Activated naive CD4-positive, alpha-beta T cell treated with anti-CD3 and anti-CD28 coated beads for 36 hours (primary cell): ENCODE measurements at places on chromosomes 4 and X. TPM values are rescaled to one million over a fixed set of nuclear protein-coding genes. Genes with fewer than 3 reads are reported as not detected.

DNA sequence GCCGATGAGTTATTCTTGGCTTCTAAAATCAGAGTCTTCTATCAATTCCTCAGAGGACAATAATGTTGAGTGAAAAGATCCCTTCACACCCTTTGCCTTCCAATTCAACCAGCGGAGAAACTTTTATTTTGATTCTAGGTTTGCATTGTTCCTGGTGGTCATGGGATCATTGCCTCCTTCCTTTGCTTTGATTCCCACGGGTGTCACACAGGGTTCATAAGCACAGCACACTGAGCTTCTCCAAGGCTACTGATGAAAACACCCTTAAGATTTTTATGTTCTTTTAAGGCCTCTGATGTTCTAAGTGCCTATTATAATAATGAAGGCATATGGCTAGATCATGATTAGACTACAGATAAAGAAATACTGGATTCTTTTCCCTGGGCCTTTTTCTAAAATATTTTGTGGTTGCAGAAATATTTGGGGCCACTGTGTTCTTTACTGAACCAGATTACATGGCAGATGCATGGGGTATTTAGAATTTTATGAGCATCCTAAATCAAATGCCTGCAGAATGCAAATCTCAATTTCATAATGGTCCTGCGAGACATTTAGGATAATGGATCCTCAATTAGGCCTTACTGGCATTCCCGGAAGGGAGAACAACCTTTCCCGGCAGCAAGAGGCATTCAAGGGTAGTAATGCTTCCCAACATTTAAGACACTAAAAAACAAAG is 43.9 kb upstream of the FGFBP2 start:
- H3K36me3 ChIP-seq, result no peaks in the 10 kb centered on the region
- H3K4me3 ChIP-seq, result no peak overlapping the region
- H3K4me1 ChIP-seq, result no peaks in the 10 kb centered on the region
- H3K27ac ChIP-seq, result no peak overlapping the region

GRCh38 chr4:74376888-74377483 is 12.0 kb downstream of the EREG start:
- no peak for DNase-seq
- no peak overlapping the region for H3K27ac ChIP-seq
- no peaks in the 10 kb centered on the region for H3K4me1 ChIP-seq
- no peak overlapping the region for H3K4me3 ChIP-seq
- no peaks in the 10 kb centered on the region for H3K36me3 ChIP-seq
- H3K27me3 ChIP-seq, result peaks cover 4% of the 10 kb centered on the region

- no peaks in the 10 kb centered on the region for H3K27me3 ChIP-seq
- no peak for DNase-seq
- no peak overlapping the region for H3K4me3 ChIP-seq
- no peaks in the 10 kb centered on the region for H3K4me1 ChIP-seq
- H3K27ac ChIP-seq, result no peak overlapping the region
These were observed 1074.5 kb upstream of the PRKX start for GRCh38 chrX:4787971-4788370.

IL3RA gene
- total RNA-seq, result not detected

DNA sequence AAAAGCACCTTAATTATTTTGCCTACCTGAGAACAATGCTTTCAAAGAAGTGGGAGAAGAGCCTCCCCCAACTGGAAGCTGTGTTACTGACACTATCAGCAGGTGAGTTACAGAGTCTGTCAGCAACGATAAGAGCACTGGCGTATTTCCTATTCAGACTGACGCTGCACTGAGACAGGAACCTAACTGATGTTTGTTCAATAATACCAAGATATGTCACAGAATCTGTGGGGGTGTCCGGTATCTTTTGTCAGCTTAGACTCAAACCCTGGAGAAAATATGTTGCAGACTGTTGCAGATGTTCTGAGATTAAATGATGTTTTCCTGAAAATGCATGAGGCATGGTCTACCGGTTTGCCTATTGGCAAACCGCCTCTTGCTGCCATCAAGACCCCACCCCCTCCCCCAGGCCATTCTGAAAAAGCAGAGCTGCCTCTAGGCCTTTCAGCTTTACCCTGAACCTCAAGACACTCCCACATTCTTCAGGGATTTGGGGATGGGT is 115.2 kb upstream of the KIT start:
- peaks cover 5% of the 10 kb centered on the region for H3K4me1 ChIP-seq
- DNase-seq, result no peak
- H3K4me3 ChIP-seq, result no peak overlapping the region

DNA sequence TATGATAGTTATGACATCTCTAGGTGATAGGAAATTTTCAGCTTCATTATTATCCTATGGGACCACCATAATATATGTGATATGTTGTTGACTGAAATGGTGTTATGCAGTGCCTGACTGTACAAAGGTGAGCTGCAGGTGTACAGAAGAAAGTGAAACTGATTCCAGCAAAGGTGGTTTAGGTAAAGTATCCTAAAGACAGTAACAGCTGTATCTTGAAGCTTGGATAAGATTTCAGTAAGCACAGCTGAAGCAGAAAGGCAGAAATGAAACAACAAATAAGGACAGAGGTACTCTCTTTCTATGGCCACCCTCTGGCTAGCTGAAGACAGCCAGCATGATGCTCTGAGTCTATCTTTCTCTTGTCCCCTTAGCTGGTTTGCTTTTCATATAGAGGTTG is 30.0 kb upstream of the PGK1 start:
- H3K4me3 ChIP-seq, result no peak overlapping the region
- H3K27ac ChIP-seq, result peak overlapping the region; percentile 56
- H3K36me3 ChIP-seq, result peaks cover 10% of the 10 kb centered on the region
- peaks cover 8% of the 10 kb centered on the region for H3K4me1 ChIP-seq

DNA sequence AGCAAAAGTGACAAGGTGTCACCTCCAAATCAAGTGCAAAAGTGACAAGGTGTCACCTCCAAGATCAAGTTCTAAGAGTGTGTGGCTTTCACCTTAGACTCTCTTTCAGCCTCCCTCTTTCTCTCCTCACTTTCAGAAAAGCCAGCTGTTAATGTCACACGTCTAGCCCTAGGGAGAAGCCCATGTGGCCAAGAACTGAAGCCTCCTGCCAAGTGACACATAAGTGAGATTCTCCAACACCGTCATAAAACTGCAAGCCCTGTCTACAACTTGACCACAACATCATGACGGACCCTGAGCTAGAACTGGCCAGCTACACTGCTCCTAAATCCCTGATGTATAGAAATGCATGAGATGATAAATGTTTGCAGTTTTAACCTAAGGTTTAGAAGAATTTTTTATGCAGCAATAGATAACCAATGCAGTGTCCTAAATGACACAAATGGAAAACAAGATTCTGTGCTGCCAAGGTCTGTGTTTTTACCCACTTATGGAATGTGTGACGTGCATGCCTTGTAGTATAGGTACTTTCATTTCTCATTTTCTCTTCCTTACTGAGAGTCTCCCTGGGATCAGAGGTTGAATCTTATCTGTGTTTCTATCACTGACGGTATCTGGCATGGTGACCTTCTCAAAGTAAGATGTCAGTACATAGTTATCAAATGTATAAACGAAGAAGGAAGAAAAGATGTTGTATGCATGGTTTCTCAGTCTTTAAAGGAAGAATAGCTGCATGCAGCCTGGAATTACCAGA is 25.0 kb downstream of the NLGN4X start:
- peaks cover 2% of the 10 kb centered on the region for H3K27me3 ChIP-seq
- no peak overlapping the region for H3K27ac ChIP-seq
- H3K4me1 ChIP-seq, result no peaks in the 10 kb centered on the region
- no peaks in the 10 kb centered on the region for H3K36me3 ChIP-seq
- no peak overlapping the region for H3K4me3 ChIP-seq
- no peak for DNase-seq

DNA sequence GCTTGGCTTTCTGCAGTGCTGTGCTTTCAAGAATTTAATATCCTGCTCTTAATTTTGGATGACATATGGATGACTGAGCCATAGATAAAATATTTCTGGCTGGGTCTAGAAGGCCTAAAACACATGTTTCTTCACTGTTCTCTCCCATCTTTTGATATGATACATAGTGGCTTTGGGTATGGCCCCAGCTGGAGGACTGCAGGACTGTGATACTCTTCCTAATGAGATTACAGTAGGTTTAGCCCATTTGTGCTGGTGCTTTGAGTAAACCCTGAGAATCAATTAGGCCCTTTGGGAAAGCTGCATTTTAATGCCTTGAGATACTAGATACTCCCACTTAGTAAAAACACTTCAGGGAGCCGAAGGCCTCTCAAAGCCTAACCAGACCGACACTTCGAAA is 38.0 kb downstream of the KIT start:
- no peaks in the 10 kb centered on the region for H3K36me3 ChIP-seq
- no peaks in the 10 kb centered on the region for H3K27me3 ChIP-seq
- H3K27ac ChIP-seq, result no peak overlapping the region
- peaks cover 5% of the 10 kb centered on the region for H3K4me1 ChIP-seq
- no peak overlapping the region for H3K4me3 ChIP-seq
- no peak for DNase-seq

DNA sequence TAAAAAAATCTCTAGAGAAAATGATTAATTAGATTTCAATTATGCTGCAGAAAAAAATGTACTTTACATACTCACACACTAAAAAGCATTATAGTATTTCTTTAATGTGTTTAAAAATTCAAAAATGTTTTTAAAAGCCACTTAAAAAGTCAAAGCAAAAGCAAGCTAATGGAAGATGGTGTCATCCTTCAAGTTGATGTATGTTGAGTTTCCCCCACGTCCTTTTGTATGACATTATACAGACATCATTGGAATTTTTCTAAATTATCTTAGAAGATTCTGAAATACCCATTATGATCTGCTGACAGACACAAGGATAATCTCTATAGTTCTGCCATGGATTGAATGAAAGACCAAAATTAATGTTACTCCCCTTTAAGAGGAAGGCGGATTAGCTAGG is 393.7 kb upstream of the TENM3 start:
- H3K4me3 ChIP-seq, result no peak overlapping the region
- DNase-seq, result no peak
- no peaks in the 10 kb centered on the region for H3K36me3 ChIP-seq
- no peaks in the 10 kb centered on the region for H3K27me3 ChIP-seq
- H3K4me1 ChIP-seq, result no peaks in the 10 kb centered on the region

- H3K27me3 ChIP-seq, result no peaks in the 10 kb centered on the region
- DNase-seq, result no peak
- H3K36me3 ChIP-seq, result no peaks in the 10 kb centered on the region
These were observed 664.2 kb downstream of the ADGRL3 start for GRCh38 chr4:61864286-61864685.

DNA sequence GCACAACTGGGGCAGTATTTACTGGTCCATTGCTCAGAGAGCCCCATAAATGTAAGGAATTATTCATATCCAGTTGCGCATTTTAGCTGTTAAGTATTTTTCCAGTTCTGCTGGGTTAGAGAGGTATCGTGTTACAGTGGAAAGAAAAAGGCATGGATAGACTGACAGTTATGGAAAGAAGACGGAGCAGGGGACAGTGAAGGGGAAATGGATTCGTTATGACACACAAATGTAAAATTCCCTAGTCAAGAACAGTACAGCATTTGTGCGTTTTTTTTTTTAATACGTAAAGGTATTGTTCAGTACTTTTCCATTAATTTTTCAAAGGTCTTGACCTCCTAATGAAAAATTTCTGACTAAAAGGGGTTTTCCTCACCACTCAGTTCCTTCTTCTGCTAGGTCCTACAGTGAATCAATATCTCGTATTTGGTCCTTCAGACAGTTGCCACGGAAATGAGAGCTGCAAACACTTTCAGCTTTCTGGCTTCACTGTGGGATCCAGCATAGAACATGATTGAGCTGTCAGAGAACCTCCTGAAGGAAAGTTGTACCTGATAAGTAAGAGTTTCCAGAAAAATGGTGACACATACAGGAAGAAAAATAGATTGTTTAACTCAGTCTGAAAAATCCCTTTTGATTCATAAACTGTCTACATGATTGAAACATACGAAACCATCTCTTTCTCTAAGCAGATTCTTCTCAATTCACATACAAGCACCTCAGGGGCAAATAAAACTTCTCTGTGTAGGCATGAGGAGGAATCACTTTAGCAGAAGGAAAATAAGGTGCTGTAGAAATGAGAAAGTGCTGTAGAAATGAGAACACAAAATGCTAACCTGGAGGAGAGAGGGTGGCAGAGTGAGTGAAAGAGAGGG is 21.8 kb upstream of the BBS12 start:
- peaks cover 37% of the 10 kb centered on the region for H3K36me3 ChIP-seq
- peak overlapping the region; percentile 54 for H3K4me3 ChIP-seq
- DNase-seq, result peak; percentile 79
- peaks cover 80% of the 10 kb centered on the region for H3K4me1 ChIP-seq
- no peaks in the 10 kb centered on the region for H3K27me3 ChIP-seq

- H3K36me3 ChIP-seq, result no peaks in the 10 kb centered on the region
- H3K4me1 ChIP-seq, result no peaks in the 10 kb centered on the region
These were observed 102.3 kb downstream of the SCD5 start for GRCh38 chr4:82696117-82696860.

DNA sequence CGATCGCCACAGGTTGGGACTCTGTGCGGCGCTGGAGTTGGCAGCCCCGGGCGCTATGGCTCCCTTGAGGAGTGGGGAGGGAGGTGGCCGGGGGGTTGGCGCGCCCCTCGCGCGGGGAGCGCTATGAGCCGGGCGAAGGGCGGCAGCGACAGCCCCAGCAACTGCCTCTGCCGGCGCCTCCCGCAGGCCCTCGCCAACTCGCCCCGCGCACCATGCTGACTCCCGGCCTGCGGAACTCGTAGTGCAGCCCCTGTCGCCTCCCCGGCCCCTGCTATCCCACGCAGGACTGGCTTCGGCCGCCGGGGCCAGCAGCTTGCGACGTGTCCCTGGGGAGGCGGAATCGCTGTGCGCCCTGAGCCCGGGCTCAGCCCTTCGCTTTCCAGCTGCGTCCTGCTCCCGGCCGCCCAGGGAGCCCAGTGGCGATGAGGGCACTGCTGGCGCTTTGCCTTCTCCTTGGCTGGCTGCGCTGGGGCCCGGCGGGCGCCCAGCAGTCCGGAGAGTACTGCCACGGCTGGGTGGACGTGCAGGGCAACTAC is 415 bp downstream of the SHISA3 start:
- H3K4me3 ChIP-seq, result peak overlapping the region; percentile 72
- H3K4me1 ChIP-seq, result peaks cover 27% of the 10 kb centered on the region
- H3K27me3 ChIP-seq, result peaks cover 55% of the 10 kb centered on the region
- H3K27ac ChIP-seq, result no peak overlapping the region
- no peak for DNase-seq
- H3K36me3 ChIP-seq, result no peaks in the 10 kb centered on the region

GRCh38 chrX:13081395-13082205 is 37.2 kb upstream of the FAM9C start:
- peaks cover 85% of the 10 kb centered on the region for H3K4me1 ChIP-seq
- DNase-seq, result no peak
- H3K27me3 ChIP-seq, result no peaks in the 10 kb centered on the region
- peak overlapping the region; percentile 48 for H3K4me3 ChIP-seq

GRCh38 chr4:160038615-160039014 is 935.7 kb downstream of the RAPGEF2 start:
- DNase-seq, result no peak
- no peaks in the 10 kb centered on the region for H3K36me3 ChIP-seq
- no peaks in the 10 kb centered on the region for H3K27me3 ChIP-seq
- no peak overlapping the region for H3K4me3 ChIP-seq
